CD14-positive monocyte (primary cell): ENCODE measurements at places on chromosomes 16 and 17.

- DNase-seq: peak; percentile 8
Observed at GRCh38 chr16:83215406-83216001, 588.7 kb downstream of the CDH13 start.

GRCh38 chr16:49601576-49601975 lies 228.0 kb downstream of the C16orf78 start:
- DNase-seq: no peak

GRCh38 chr16:68367030-68367429 lies 56.2 kb downstream of the PRMT7 start:
- peak; percentile 28 for DNase-seq

GRCh38 chr17:8835631-8836364 lies 31.7 kb downstream of the PIK3R6 start:
- no peak for DNase-seq

GRCh38 chr17:62696726-62697490 lies 69.4 kb downstream of the MRC2 start:
- no peak for DNase-seq

- no peak for DNase-seq
Observed at GRCh38 chr17:73390221-73390620, 78.4 kb upstream of the CDC42EP4 start.

DNA sequence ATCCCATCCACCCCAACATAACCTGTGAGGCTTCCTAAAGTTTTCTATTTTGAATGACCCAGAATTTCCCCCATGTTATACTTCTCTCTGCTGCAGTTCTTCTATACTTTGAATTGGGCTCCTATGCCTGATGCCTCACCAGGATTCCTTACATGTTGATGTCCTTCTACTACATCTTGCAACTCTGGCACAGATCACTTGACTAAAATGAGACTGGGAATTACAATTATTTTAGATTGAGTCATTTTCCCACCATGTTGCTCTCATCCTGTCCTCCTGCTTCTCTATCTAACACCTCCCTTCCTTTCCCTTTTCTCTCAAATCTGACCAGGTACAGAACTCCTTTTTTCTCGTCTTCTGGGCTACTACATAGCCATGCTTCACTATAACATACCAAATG lies 314.0 kb upstream of the KCNJ16 start:
- no peak for DNase-seq

DNA sequence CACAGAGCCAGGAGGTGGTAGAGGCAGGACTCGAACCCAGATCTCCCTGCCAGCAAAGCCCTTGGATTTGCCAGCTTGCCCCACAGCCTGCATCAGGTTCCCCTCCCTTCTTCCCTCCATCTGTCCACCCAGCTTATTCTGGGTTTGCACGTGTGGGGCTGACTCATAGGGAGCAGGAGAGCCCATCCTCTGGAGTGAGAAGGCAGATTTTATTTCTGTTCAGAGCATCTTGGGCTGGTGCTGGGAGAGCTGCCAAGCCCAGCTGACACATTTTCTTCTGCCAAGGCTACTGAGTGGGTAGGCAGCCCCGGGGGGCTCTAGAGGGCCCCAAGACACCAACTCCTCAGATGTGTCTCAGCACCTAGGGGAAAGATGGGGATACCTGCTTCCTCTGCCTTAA lies 106.3 kb upstream of the CRHR1 start:
- no peak for DNase-seq

GRCh38 chr16:57283214-57283958 lies 1.1 kb downstream of the PLLP start:
- DNase-seq: no peak

DNA sequence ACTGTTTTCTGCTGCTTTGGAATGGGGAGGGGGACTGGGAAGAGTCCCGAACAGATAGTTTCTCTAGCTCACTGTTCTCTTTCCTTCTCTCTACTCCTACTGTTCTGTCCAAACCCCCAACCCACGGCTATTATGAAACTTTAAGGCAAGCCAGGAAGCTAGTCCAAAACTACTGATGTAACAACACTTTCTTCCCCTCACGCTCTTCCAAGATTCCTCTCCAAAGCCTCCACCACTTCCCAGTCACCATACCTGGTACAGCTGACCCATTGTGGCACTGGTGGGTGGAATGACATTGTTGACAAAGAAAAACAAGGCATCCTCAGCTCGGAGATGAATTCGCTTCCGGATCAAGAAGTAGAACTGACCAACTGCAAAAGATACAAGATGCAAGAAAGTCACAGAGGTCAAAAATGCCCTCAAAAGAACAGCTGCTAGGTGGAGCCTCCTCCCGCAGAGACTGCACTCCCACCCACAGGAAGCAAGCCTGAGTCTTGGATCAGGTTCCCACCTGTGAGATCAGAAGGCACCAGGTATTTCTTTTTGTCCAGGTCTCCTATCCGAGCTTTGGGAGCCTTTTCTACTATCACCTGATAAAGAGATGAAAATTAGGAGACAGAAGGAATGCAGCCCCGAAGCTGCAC lies 1.0 kb downstream of the GABARAP start:
- peak; percentile 18 for DNase-seq

DNA sequence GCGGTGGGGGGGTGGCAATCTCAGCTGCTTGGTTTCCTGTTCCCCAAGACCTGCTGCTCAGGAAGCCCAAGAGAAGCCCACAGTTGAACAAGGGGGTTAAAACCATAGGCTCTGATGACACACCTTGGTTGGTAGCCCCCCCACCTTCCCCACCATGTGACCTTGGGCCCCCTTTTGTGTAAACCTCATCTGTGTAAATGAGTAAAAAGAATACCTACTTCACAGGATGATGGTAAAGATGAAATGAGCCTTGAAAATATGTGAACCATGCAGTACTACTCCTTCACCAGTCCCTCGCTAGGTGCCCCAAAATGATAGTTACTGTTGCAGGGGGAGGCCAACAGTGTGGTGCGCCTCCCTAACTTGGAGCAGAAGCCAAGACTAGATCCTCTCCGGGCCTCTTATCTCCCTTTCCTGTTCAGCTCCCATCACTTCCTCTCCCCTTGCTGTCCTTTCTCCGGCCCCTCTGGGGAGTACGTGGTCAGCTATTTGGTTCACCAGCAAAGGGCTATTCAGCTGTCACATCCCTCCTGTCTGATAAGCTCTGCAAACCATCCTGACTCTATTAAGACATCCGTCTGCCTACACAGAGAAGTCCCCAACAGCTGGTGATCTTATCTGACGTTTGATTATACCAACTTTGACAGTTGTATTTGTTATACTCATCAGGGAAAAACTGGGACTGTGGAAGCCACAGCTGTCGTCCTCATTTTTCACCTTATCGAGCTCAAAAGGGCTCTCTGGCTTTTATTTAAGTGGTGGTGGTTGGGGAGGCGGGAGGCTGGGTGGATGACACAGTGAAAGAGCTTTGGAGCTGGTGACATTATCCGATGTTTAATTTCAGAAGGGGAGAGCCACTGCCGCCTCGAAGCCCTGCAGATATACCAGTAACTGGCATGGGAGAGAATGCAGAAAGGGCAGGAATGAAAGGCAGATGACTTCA lies 19.9 kb downstream of the DCAKD start:
- no peak for DNase-seq

GRCh38 chr17:33506889-33507650 lies 214.0 kb upstream of the ASIC2 start:
- DNase-seq: no peak

DNA sequence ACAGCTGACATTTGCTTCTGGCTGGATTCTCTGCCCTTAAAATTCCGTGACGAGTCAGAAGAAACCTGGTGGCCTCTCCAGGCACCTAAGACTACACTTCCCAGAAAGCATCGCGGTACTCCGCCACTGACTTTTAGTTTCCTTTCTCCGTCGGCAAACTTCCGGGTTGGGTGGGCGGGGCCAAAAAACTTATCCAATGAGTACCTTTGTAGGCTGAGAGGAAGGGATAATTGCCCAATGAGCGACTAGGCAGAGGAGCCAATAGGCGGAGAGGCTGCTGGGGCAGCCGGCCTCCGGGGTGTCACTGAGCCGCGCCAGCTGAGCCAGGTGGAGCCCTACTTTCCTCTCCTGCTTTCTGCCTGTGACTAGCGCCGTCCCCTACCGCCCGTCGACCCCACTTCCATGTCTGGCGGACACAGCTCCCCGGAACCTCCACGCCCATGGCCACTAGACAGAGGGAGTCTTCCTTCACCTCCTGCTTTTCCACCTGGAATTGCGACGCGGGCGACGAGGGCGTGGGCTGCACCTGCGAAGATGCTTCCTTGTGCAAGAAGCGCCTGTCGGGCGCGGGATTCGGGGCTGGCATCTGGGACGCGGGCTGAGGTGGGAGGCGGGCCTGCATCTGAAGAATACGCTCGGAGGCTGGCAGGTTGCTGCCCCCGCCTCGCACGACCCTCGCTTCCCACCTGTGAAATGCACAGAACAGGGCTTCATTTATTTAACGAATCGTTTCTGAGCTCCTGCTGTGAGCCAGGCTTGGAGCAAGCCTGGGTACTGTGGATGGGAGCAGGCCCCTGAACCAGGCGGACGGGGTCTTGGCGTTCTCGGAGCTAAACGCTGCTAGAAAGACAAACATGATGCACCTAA lies 16.5 kb upstream of the ARHGAP17 start:
- DNase-seq: peak; percentile 95

DNA sequence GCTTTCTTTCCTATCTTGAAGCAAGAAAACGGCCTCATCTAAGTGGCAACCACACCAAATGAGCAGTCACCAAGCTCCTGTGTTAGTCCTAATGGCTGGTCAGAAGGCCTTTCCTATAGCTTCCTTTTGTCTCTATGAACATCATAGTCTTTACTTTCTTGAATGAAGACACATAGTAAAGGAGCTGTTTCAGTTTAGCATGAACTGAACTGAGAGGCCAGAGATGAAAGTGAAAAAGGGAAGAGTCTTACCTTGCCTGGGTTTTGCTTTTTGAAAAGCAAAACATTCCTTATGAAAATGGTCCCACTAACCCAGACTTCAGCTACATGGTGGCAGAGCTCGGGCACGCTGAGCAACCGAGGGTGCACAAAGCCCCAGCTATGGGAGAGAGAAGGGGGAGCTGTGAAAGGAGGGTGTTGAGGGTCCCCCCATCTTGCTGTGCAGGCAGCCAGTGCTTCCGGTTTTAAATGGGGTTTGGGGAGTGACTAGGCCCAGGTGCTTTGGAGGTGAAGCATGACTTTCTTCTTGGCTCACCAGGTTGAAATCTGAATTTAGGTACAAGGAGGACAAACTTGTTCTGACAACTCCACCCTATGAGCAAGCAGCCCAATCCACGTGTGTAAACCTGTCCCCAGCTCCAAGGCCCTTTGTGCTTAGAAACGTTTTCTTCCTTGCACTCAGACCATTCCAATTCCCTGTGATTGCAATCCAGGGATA lies 9.1 kb upstream of the PSMC3IP start:
- no peak for DNase-seq

DNA sequence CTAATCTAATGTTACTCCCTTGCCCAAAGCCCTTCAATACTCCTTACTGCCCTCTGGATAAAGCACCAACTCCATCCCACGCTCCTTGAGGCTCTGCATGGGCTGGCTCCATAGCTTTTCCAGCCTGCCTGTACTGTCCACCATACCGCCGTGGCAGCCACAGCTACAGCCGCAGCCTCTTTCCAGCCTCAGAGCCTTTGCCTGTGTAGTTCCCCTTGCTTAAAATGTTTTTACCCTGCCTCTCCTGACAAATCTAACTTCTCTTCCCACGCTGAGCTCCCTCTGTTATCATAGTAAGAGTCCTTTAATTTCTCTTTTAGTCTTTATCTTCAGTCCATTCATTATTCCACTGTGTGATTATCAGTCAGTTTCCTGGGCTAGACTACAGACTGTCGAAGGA lies 22.0 kb downstream of the TEX14 start:
- DNase-seq: no peak

- no peak for DNase-seq
Observed at GRCh38 chr17:32117399-32117798, 24.9 kb upstream of the RHOT1 start.

DNA sequence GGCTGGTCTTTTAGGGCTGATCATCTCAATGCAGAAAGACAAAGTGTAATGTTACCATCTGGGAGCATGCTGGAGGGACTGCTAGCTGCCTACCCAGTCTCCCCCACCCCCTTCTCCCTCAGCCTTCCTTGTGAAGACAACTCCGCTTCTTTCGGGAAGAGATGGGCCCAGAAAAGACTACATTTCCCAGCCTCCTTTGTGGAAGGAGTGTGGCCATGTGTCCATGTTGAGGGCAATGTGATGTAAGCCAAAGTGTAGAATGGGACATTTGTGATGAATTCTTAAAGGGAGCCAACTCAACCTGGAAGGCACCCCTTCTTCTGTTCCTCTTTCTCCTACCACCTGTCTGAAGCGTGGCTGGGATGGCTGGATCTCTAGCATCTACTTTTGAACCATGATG lies 16.3 kb downstream of the ABCC12 start:
- no peak for DNase-seq

DNA sequence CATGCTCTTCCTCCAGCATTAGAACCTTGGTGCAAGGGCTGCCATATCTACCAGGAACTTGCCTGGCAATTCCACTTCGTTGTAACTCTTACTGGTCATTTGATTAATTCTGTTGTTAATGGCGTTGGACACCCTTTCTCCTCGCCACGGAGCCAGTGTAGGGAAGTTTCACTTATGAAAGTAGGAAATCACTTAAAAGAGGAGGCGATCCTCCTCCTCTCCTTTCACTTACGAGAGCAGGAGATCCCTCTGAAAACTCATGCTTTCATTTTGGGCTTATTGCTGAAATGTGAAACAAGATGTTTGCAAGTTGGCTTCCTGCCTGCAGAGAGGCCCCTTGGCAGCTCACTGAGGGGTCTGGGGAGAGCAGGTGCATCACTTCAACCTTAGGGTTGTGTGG lies 226.0 kb downstream of the SNX29 start:
- no peak for DNase-seq

DNA sequence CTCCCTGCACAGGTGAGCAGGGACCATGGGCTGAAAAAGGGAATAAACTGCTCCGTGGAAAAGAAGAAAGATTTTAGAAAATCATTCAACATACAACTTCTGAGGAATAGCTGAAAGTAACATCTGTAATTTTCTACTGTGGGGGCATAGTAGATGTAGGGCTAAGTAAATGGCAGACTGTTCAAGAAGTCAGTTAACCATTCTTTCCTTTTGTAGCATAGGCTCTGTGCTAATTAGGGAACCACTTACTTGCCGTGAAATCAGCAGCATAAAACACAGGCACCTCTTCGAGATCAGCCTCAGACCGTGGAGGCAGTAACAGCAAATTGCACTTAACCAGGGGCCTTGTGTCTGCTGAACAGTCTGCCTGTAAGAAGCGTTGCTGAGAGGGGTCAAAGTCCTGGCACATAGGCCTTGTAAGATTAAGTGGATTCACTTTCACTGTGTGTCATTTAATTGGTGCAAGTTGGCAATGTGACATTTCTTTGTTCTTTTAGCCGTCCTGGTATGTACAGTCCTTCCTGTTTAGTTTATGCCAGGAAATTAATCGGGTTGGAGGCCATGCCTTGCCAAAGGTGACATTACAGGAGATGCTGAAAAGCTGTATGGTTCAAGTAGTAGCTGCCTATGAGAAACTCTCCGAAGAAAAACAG lies 10.4 kb downstream of the COG1 start:
- DNase-seq: no peak

- no peak for DNase-seq
Observed at GRCh38 chr17:58730937-58731336, 24.7 kb upstream of the PPM1E start.

DNA sequence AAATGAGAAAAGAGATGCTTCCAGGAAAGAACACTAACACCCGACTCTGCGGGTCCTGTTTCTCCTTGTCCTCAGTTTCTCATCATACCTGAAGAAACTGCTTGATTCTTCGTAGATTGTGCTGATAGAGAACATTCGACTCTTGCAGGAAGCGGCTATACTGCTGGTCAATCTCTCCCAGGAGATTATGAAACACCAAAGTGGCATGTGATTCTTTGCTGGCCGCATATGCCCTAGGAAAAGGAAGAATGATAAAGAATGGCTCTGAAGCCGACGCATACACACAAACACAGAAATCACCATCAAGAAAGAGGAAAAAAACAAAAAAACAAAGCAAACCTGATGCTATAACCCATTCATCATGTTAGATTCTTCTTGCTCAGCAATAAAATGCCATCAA lies 41.8 kb downstream of the STAT3 start:
- DNase-seq: peak; percentile 56
